Fibroblast of gingiva (primary cell): ENCODE measurements at places on chromosomes 3 and 15.

GRCh38 chr3:133890972-133891644, 4.6 kb downstream of the RAB6B start:
- no peak for DNase-seq

DNA sequence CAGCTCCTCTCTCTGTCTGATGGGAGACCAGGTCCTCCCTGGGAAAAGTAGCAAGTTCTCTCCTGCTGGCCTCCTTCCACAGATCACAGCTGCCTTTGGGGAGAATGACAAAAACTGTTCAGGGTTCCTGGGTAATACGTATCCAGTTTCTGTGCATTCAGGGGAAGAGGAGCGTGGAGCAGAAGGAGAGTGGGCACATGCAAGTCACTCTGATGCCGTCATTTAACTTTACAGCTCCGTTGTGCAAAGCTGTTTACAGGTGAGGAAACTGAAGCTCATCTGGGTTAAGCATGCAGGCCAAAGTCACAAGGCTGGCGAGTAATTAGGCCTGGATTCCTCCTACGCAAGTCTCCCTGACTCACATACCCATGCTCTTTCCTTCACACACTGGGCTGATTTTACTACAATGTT, 7.5 kb upstream of the TM4SF1 start:
- peak; percentile 91 for DNase-seq

- no peak for DNase-seq
Measured at GRCh38 chr15:91824256-91824655, 29.3 kb upstream of the SLCO3A1 start.

GRCh38 chr3:59171491-59171890, 121.7 kb upstream of the CFAP20DC start:
- DNase-seq, result no peak
